Epithelial cell of proximal tubule (primary cell): ENCODE measurements at places on chromosomes 3 and 15. TPM values are rescaled to one million over a fixed set of nuclear protein-coding genes. Genes with fewer than 3 reads are reported as not detected.

The GP5 gene
- total RNA-seq = 0.14 TPM in 1 of 2 replicates, not detected in the other

The GOLGA8J gene
- not detected in 2 replicates for total RNA-seq

The CLDN1 gene
- total RNA-seq = 155 and 169 TPM in 2 replicates

The SPINT1 gene
- 159 and 319 TPM in 2 replicates for total RNA-seq

GRCh38 chr3:141335531-141336061 is 32.7 kb upstream of the ZBTB38 start:
- no peak for DNase-seq

DNA sequence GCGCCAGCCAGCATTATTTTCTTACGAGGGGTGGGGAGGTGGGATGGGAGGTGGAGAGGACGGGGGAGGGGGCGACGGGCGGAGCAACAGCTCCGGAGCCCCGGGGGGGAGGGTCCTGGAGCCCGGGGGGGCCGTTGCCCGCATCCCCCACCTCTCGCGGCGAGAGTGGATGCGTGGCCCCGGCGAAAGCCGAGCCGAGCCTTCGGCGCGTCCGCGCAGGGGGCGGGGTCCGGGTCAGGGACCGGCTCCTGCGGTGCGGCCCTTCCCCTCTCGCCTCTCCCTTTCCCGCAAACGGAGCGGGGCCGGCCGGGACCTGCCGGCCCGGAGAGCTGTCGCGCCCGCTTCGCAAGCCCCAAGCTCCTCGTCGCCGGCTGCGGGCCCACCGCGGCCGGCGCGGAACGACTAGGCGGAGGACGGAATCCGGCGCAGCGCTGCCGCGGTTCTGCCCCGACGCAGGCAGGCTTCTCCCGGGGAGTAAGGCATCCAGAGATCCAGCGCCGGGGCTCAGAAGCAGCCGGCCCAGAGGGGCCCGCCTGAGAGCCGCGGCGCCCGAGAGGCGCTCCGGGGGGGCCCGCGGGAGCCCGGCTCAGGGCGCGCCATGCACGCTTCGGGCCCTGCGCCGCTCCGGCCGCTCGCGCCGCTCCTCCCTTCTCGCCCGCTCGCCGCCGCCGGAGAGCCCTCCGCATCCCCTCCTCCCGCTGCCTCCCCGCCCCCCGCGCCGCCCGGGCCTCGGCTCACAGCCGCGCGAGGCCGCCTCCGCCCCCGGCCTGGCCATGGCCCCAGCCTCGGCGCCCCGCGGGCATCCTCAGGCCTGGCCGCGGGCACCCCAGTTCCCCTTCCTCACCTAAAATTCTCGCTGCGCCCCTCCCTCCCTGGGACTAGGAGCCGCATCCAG is 459 bp upstream of the ADCY5 start:
- DNase-seq = no peak

DNA sequence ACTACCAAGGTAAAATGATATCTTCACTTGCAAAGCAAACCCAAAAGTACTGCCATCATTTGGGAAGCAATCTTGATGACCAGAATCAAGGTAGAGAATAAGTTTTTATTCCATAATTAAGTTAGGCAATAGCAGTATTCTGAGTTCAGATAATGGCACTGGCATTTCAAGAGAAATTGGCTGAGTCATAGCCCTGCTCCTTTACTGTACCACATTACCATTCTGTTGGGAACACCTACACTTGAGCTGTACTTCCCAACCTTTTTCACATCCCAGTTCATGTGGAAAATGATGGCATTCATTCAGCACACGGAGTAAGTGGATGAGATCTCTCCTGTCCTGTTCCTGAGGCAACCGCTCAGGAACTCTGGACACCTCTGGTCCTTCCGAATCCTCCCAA is 311.6 kb upstream of the TPRG1 start:
- DNase-seq = no peak

- no peak for DNase-seq
These were observed 197.9 kb downstream of the RYR3 start for GRCh38 chr15:33508703-33509102.

- no peak for DNase-seq
These were observed 270.6 kb upstream of the UMPS start for GRCh38 chr3:124459678-124460077.

GRCh38 chr3:43852066-43852465 is 161.3 kb downstream of the ABHD5 start:
- DNase-seq = no peak

DNA sequence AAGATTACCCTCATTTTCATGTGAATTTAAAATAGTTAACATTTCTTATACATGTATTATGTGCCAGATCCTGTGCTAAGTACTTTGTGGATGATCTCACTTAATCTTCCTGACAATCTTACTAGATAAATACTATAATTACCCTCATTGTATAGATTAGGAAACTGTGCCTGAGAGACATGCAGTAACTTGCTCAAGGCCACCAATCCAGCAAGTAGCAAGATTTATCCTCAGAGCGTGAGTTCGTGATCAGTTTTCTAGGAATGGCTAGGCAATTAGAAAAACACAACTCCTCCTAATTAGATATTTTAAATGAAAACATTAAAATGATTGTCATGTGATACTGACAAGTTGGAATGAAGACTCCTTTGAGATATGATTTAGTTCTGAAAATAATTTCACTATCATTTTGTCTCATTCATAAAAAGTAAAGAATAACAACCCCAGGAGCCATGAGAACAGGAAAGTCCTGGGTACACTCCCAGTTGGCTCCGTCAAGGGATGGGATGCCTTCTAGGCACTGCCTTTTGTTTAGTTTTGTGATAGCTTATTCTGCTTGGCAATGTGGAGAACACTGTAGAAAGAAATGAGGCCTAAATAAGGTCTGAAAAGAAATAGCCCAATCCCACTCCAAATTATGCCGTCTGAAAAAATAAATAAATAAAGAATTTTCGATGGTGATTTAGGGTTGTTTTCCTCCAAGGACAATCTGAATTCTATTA is 61.3 kb downstream of the FBN1 start:
- no peak for DNase-seq

DNA sequence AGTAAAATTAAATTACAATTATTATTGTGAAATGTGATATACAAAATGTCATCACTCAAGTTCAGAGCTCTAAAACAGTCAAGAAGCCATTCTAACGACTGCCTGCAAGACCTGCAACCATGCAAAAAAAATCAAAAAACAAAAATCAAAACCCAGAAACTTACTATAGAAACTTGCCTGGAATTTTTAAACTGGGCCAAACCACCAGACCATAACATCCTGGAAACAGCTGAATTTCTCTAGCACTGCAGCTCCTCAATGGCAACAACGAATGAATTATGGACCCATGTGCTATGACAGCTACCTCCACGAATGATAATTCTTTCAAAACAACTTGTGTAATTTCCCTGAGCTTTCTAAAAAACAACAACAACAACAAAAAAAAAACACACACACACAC is 130.0 kb upstream of the KCNMB2 start:
- DNase-seq = no peak

GRCh38 chr3:196335503-196335948 is 2.7 kb downstream of the TM4SF19 start:
- no peak for DNase-seq
